ENCODE measurements at places on chromosomes 11 and 22.

DNA sequence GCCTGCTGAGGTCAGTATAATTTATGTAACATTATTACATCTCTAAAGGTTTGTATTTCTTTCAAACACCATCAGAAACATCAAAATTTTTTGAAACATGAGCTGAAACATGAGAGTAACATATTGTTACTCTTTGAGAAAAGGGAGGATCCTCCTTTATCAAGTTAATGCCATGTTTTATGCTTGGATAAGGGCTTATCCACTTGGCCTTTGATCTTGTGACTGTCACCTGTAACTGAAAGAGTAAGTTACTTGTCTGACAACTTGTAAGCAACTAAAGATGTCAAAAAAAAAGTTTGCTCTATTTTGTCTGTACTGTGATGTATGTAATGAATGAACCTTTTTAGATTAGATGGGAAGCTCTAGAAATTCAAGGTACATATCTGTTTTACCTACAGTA lies 59.6 kb downstream of the FAR1 start:
- DNase-seq = no peak

DNA sequence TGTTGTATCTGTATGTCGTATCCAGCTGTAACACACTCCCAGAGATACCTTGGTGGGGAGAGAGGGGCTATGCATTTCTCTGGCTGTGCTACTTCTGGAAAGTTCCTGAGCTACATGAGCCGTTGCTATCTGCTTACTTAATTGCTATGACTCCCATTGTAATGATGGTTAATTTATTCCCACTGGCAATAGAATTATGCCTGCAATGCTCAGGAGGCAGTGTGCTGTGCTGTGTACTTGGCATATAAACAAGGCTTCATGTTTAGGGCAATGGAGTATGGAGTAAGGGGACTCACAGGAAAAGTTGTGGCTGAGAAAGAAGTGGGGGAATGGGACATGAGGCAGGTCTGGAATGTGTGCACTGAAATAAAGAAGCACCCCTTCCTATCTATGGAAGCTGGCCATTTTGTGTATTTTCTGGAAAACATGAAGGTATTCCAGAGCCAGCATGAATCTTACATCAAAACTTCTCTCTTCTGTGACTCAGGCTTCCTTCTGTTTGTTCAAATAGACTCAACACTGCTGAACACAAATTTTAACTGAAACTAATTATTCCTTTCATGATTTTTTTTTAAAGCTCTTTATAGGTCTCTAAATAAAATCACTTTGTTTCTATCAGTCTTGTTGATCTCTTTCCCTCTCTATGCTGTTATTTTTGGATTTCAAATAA lies 40.6 kb downstream of the CD44 start:
- DNase-seq = no peak

DNA sequence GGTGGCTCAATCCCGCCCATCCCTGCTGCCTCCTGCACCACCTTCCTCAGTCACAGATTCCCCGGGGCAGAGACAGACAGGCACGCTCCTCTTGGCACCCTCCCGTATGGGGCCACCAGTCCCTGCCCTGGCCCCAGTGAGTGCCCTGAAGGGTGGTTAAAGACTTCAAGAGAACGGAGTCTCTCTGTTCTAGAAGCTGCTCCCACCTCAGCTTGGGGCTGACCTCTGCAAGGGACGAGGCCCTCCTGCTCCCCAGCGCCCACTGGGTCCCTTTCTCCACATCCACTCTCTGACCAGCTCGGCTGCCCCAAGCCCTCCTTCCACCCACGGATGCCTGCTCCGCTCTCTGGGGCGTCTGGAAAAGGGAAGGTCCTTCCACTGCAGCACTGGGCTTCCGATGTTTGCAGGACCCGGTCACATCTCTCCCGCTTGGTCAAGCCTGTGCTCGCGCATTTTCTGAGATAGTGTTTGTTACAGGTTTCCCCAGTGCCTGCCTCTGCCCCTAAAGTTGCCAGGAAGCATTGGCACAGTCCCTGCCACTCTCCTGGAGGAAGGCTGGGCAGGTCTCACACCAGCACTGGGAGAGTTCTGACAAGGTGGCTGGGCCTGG lies 1487.9 kb downstream of the TBC1D22A start:
- DNase-seq = no peak

- DNase-seq = no peak
These were observed 160.4 kb downstream of the BRD1 start for GRCh38 chr22:49667236-49667635.

- DNase-seq = no peak
These were observed 200.0 kb upstream of the NAV2 start for GRCh38 chr11:19512618-19513017.

DNA sequence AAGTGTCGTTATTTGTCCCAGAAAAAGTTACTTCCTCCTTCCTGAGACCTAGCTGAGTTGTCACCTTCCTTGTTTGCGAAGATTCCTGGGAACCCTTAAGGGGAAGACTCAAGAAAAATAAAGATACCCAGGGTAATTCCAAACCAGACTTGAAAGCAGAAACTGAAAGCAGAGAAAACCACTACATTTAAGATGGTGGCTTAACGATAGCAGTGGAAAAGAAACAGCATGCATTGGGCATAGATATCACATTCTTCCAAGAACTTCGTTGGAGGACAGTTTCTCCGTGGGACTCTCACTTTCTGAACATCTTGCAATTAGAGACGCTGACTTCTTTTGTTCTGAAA lies 89.1 kb downstream of the FAM76B start:
- DNase-seq = no peak

DNA sequence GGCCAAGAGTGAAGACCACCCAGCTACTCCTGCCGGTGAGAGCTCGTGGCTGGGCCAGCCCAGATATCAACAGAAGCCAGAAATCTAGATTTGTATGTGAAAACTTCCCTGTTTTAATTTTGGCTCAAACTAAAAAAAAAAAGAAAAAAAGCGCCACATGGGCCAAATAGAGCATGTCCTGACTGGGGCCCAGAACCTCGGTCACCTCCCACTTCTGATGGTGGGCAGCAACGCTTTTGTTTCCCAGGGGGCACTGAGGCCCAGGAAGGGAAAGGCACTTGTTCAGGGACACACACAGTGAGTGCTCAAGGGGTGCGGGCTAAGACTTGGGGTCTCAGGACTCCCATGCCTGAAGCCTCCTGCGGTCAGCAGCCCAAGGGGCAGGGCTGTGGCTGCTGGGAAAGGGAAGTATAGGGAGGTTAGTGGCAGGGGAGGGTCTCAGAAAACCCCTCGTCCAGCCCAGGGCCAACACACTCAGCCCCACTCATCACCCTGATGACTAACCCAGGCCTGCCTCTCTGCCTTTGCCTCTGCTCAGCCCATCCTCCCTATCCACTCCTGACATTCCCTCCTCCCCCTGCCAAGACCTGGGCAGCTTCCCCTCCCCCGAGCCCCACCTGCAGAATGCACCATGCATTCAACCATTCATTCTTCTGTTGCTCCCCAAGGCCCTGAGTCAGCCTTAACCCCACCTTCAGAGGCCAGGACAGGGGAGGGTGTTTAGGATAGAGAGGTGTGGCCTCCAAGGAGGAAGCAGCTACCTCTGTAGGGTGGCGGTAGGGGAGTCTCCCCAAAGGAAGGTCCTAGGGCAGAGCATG lies 30.0 kb upstream of the TCF20 start:
- DNase-seq = peak; percentile 39

- DNase-seq = no peak
These were observed 368 bp upstream of the CHORDC1 start for GRCh38 chr11:90223248-90223585.

- no peak for DNase-seq
These were observed 89.2 kb downstream of the AMOTL1 start for GRCh38 chr11:94857337-94857736.

GRCh38 chr11:61974766-61975631 lies 7.6 kb upstream of the FTH1 start:
- DNase-seq = no peak

DNA sequence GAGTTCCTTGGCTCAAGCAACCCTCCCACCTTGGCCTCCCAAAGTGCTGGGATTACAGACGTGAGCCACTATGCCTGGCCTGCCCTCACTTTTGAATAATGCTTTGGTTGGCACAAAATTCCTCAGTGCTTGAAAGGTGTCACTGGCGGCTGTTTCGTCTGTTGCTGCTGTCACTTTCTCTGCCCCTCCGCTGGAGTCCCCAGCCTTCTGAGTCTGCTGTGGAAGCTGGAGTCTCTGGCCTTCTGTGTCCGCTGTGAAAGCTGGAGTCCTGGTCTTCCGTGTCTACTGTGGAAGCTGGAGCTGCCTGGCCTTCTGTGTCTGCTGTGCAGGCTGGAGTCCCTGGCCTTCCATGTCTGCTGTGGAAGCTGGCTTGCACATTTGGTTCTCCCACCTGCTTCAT lies 4.9 kb upstream of the KRTAP5-1 start:
- no peak for DNase-seq

GRCh38 chr22:40247976-40248375 lies 70.3 kb downstream of the TNRC6B start:
- no peak for DNase-seq

GRCh38 chr11:91104237-91104636 lies 881.4 kb upstream of the CHORDC1 start:
- no peak for DNase-seq

- DNase-seq = no peak
These were observed 405.7 kb downstream of the BUD13 start for GRCh38 chr11:116366980-116367645.

GRCh38 chr11:129576652-129577051 lies 201.0 kb downstream of the BARX2 start:
- no peak for DNase-seq

GRCh38 chr22:45469281-45470073 lies 33.2 kb upstream of the FBLN1 start:
- no peak for DNase-seq

- no peak for DNase-seq
These were observed 383.5 kb downstream of the SOX6 start for GRCh38 chr11:15972838-15973237.

DNA sequence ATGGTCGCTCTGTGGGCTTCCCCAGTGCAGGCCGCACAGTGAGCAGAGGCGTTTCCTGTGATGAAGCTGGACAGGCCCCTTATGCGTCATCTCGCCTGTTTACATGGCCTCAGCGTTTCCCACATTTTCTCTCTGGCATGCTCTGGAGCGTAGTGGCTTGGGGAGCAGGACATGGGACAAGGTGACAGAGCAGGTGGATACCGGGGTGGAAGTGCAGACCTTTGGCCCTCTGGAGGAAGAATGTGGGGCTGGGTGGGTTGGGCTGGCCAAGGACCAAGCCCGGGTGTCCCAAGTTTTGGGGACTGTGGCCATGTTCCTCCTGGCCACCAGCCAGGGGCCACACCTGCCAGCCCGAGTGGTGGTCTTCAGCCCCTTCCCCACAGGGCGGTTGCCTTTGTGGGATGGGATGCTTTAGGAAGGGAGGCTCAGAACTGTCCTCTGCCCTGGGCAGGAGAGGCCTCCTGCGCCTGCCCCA lies 446.6 kb downstream of the TBC1D22A start:
- no peak for DNase-seq

DNA sequence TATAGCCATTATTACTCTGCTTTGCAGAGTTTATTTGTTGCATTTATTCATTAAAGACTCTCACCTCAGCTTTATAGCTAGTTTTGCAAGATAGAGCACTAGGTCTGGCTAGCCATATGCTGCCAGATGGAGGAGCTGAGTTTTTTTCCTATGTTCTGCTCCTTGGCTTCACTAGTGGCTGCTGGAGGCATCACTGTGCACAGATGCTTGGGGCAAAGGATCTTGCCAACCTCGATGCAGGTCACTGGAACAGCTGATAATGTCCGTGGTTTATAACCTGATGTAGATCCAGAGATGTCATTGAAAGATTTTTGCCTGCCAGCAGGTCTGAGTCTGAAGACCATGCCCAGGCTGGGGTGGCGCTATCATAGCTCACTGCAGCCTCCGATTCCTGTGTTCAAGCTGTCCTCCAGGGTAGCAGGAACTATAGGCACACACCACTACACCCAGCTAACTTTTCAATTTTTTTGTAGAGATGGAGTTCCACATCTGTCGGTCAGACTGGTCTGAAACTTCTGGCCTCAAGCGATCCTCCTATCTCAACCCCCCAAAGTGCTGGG lies 63.2 kb downstream of the PACS1 start:
- DNase-seq = no peak

DNA sequence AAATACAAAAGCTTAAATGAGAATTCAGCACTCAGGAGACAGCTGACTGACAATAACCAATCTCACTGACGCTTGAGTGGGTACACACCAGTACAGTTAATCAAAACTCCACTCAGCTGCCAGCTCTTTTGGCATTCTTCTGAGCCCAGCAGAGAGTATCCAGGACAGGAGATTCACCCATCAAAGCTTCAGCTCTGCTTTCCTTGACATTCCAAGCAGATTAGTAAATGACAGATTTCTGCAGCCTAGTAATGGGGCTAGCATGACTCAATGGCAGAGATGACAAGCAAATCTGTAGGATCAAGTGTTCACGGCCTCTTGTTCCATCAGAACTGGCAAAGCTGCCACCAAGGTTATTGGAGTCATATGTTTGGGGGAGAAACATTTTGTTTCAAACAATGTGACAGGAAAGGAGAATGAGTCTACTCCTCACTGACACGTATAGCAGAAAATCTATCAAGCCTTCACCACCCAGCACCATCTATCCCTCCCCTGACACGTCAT lies 420.0 kb downstream of the DYNC2H1 start:
- no peak for DNase-seq

GRCh38 chr11:55503449-55503848 lies 50.8 kb upstream of the OR4C15 start:
- DNase-seq = no peak

DNA sequence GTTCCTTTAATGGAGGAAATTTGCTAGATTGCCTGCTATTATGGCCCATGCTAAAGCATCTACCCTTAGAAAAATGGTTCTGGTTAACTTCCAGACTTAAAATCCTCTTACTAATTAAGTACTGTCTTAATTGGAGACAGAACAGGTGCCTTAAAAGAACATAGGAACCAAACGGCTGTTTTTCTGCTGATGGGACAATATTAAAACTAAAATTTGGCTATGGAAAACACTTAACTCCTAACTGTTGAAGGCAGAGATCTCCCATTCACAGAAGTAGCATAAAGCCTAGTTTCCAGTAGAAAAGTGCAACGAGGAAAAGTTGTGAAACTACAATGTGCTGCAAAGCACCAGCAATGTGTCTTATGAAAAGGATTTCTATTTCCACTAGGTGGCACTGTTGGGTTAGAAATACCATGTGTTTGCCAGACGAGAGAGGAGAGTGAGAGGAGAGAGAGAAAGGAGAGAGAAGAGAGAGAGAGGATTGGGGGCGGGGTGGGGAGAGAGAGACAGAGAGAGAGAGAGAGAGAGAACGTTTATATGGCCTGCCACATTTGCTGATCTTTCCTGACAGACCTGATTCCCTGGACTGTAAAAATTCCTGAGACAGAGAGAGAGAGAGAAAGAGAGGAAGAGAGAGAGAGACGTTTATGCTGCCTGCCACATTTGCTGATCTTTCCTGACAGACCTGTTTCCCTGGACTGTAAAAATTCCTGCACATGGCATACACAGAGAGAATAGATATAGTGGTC lies 51.5 kb downstream of the FAM181B start:
- peak; percentile 21 for DNase-seq

DNA sequence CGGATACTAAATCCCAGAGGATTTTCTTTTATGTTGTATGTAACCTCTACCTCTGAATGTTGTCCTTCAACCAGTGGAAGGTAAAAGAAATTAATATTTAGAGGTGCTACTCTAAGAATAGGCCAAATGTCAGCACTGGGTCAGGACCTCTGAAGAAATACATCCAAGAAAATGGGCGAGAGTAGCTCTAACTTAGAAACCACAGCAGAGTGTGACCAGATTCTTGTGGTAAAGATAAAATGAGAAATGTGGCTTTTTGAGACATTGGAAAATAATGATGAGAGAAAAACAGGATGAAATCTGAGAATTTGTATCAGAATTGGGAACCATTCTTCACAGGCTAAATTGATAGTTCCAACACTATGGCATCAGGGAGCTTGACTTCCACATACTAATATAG lies 63.5 kb downstream of the CSTPP1 start:
- no peak for DNase-seq

Measured in GM12864 (cell line).